Aortic smooth muscle cell (primary cell): ENCODE measurements at places on chromosomes 7 and 10. TPM values are rescaled to one million over a fixed set of nuclear protein-coding genes. Genes with fewer than 3 reads are reported as not detected.

CPA4 gene
- total RNA-seq, result 0.92 and 1.6 TPM in 2 replicates

TM9SF3 gene
- 115 and 129 TPM in 2 replicates for total RNA-seq

WDFY4 gene
- under 0.01 and 0.26 TPM in 2 replicates for total RNA-seq

SPDYE2 gene
- not detected in 2 replicates for total RNA-seq

HELLS gene
- total RNA-seq, result 23.5 and 38.8 TPM in 2 replicates

COL28A1 gene
- 0.06 and 0.13 TPM in 2 replicates for total RNA-seq

SYCE1 gene
- 0.19 TPM in 1 of 2 replicates, not detected in the other for total RNA-seq
